Kasumi-1 (cell line): ENCODE measurements at places on chromosomes 3 and 15.

DNA sequence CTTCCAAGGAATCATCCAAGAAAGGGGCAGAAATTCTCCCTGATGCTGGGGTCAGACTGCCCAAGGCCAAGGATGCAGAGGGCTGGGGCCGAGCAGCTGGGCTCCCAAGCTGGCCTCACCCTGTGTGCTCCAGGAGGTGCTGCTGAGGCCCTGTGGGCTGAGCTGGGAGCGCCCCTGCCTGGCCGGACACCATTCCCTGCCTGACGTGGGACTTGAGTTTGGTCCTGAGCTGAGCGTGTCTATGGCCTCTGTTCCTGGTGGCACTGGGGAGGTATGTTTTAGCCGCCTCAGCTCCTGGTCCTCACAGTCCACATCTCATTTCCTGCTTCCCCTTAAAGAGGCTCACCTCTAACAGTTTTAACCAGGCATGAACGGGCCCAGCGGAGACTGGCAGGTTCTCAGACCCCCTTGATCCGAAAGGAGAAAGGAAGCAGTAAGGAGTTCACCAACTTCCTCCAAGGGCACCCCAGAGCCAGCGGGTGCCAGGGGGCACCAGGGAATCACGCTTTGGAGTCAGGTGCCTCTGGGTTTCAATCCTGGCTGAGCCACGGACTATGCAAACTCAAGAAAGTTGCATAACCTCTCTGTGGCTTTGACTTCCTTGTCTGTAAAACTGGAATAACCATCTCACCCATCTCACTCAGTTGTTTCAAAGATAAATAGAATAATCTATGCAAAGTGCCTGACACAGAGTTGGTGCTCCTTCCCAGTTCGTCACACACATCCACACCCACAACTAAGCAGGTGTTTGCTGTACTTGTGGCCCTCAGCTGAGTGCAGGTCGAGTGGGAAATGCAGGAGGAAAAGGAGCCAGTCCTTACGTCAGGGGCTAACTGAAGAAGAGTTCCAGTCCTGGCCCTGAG lies 48.6 kb downstream of the SLC12A8 start:
- peak; percentile 46 for DNase-seq

- no peak for DNase-seq
These were observed 32.9 kb downstream of the PIK3CA start for GRCh38 chr3:179181021-179181472.

DNA sequence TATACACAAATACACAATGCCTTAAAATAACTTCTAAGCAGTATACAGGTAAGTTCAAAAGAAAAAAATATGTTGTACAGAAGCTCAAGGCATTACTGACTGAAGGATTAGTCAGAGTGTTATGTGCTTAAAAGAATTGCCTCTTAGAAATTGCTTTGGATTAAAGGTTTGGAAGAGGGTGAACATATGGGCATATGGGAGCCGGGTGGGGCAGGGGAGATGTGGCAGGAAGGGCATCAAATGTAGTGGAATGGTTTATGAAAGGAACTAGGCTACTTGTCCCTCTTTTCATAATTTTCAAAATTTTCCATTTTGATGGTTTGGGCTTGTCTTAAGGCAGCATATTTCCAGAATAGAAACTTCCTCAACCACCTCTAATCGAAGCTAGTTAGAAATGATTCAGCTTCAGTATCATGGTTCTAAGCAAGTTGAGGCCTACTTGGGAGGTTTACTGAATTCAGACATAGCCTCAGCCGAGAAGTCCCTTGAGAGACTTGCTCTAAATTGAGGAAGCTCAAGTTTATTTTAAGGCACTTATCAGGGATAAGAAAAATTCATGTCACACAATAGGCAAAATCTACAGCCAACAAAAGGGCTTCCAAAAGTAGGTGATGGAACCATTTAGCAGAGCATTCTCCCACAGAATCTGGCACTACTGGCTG lies 10.1 kb upstream of the GOLGB1 start:
- no peak for DNase-seq

DNA sequence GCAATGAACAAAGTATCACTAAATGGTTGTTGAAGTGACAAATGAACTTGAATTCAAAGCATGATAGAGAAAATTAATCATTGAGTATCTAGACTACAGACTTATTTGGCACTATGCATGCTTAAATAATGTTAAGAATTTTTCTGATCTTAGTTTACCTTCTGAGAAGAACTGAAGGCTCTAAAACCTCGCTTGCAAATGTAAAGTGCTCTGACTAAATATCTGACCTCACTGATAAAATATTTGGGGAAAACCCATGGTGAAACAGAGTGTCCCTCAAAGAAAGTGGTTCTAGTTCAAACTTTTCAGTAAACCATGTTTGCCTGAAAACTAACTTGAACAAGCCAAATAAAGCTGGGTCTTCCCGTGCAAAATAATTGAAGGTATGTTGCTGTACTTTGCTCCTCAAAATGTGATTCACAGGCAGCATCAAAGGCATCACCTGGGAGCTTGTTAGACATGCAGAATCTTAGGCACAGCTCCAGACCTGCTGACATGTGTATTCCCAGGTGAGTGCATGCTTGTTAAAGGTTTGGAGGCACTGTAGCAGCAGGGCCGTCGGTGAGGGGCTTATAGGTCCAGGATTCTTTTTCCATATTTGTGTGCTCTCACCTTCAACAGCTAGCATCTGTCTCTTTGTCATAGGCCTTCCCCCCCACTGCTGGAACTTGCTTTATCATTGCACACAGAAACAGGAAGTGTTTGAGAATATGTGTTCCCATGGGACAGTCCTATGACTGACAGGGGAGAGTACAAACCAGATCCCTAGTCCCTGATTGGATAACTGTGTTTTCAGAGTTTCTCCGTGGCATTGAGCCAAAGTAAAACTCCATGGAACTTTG lies 524.2 kb upstream of the LMCD1 start:
- DNase-seq = no peak

- DNase-seq = peak; percentile 49
These were observed 922 bp downstream of the ADPRH start for GRCh38 chr3:119580067-119580760.

DNA sequence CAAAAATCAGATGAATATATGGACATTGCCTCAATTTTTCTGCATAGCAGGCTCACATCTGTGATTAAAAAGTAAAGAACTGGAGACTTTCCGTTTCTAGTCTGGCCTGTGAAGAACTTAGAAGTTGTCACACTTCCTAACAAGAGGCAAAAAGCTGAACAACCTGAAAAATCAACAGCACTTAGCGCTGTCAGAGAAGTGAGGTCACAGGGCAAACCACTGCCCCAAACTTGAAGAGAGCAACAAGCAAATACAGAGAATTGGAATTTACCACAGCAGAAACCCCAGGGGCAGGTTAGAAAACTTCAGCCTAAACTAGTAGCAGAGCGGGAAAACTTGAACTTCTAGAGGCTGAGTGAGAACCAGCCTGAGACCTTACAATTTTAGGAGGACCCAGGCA lies 38.9 kb downstream of the CCDC54 start:
- no peak for DNase-seq

GRCh38 chr15:101694261-101694660 lies 30.0 kb downstream of the TARS3 start:
- no peak for DNase-seq

GRCh38 chr3:89098964-89099585 lies 8.3 kb upstream of the EPHA3 start:
- peak; percentile 84 for DNase-seq

DNA sequence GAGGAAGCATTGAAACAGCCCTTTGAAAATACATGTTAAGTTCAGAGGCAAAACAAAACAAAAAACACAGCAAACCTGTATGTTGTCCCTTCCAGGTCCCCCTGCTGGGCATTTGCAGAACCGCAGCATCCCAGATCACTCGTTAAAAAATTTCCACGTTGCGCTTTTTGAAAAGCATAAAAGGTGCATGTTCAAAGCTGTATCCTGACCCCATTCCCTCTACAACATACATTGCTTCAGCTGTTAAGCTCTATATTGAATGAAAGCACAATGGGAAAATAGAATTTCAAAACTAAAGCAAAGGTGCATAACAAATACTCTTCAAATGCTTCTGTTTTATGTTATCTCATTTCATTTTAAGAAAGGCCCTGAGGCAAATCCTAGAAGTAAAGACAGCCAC lies 328.3 kb downstream of the THSD4 start:
- DNase-seq = peak; percentile 20

- DNase-seq = no peak
These were observed 89.4 kb upstream of the ZBTB20 start for GRCh38 chr3:115236496-115236895.

- peak; percentile 64 for DNase-seq
These were observed 95.0 kb upstream of the LIMD1 start for GRCh38 chr3:45499529-45499928.

DNA sequence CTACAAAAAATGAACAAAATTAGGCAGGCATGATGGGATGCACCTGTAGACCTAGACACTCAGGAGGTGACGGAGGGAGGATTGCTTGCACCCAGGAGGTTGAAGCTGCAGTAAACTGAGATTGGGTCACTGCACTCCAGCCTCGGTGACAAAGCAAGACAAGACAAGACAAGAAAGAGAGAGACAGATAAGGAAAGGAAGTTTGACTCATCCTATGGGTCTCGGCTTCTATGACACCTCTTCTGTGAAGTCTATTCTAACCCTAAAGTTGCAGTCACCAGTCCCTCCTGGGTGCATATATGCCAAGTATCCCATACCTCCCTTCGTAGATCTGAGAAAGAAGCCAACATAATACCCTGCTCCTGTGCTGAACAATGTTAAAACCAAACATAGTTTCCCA lies 7.9 kb upstream of the ZMAT3 start:
- DNase-seq = no peak

- no peak for DNase-seq
These were observed 11.8 kb upstream of the MYO1E start for GRCh38 chr15:59384507-59384906.

GRCh38 chr3:150871192-150871591 lies 34.0 kb downstream of the MINDY4B start:
- DNase-seq = no peak

GRCh38 chr15:62969442-62970089 lies 73.0 kb upstream of the TPM1 start:
- no peak for DNase-seq

GRCh38 chr3:188832961-188833721 lies 338.6 kb upstream of the TPRG1 start:
- no peak for DNase-seq

- no peak for DNase-seq
These were observed 102.0 kb upstream of the TSC22D2 start for GRCh38 chr3:150306083-150306482.

- no peak for DNase-seq
These were observed 132.5 kb downstream of the ARNT2 start for GRCh38 chr15:80536716-80537115.

- DNase-seq = no peak
These were observed 100.5 kb upstream of the SKOR1 start for GRCh38 chr15:67724691-67725375.

DNA sequence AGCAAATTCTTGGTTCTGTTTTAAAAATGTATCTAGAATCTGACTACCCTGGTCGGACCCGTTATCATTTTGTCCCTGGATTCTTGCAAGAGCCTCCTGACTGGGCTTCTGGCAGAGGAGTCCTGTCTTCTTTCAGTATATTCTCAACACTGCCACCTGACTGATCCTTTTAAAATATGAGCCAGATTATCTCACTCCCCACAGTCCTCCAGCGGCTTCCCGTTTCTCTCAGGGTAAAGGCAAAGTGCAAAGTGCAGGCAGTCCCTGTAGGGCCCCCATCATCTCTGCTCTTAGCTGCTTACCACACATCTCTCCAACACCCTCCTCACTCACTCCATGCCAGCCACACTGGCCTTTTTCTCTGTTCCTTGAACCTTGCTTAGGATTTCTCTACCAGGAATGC lies 28.4 kb downstream of the CRTC3 start:
- peak; percentile 84 for DNase-seq

GRCh38 chr15:48408327-48408726 lies 77.1 kb downstream of the DUT start:
- DNase-seq = no peak

DNA sequence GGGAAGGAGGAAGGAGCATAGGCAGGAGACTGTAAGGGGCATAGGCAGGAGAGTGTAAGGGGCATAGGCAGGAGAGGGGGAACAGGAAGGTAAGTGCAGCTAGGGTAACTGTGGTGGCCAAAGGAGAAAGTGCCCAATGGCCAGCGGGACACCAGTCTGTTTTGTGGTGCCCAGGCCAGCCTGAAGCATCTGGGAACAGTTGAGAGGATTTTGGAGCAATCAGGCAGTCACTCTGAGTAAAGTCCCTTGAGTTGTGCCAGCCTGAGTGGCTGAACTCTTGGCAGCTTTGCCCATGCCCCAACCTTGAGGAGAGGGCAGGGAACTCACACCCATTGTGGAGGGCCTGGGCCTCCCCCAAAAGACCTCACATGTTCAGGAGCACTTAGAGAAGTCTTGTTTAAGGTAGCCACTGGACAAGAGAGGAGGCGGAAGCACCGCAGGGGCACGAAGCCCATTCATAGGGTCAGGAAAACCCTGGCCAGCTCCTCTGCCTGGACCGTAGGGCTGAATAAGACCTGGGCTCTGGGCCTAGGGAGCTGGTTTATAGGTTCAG lies 3.5 kb upstream of the TGM5 start:
- DNase-seq = no peak

GRCh38 chr15:41936649-41937567 lies 35.4 kb downstream of the EHD4 start:
- no peak for DNase-seq

GRCh38 chr3:64185436-64185835 lies 39.8 kb downstream of the PRICKLE2 start:
- no peak for DNase-seq

- no peak for DNase-seq
These were observed 508.0 kb upstream of the MDFIC2 start for GRCh38 chr3:70820397-70820796.

DNA sequence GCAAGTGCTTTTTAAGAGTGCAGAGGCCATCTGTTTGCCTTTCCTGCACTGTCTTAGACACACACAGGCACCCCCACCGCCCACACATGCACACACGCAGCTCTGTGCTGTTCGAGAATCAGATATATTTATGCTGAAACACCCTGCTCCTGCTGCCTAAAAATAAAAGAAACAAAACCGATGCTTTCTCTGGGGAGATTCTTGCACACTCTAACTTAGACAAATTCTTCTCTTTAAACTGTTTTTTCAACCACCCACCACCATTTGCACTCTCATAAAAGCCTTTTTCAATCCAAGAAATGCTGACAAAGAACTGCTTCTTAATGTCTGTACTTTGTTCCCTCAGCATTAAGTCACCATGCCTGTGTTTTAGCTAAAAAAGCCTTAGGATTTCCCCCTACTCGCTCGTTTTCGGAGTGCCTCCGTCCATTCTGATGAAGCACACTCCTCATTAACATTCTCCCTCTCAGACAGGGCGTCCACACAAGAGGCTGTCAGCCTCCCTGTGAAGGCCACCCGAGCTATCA lies 26.2 kb downstream of the SLC12A8 start:
- no peak for DNase-seq

DNA sequence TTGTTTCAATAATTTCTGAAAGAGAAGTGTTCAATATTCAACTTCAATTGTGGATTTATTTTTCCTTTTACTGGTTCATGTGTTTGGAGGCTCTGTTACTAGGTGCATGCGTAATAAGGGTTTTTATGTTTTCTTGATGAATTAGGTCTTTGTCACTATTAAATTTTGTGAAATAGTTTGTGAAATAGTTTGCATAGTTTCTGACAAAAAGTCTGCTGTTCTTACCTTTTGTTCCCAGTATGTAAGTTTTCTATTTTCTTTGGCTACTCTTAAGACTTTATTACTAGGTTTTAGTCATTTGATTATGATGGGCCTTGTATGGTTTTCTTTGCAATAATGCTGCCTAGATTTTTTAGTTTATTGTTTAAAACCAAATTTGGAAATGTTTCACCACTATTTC lies 38.0 kb downstream of the MEF2A start:
- no peak for DNase-seq
